ENCODE measurements at places on chromosomes 4 and X. TPM values are rescaled to one million over a fixed set of nuclear protein-coding genes. Genes with fewer than 3 reads are reported as not detected.

Gene KLB
- total RNA-seq = 0.80 TPM

Gene CC2D2A
- 37.0 TPM for total RNA-seq

Gene OPRPN
- total RNA-seq = not detected

Gene NAP1L2
- 3.3 TPM for total RNA-seq

Gene RAB41
- not detected for total RNA-seq

Gene FAT4
- 18.1 TPM for total RNA-seq

Gene PHKA1
- 4.0 TPM for total RNA-seq

Gene CCDC160
- 0.98 TPM for total RNA-seq

Gene UCHL1
- 6.9 TPM for total RNA-seq

Gene CENPVL2
- total RNA-seq = not detected

Gene LDOC1
- 21.6 TPM for total RNA-seq

Gene FDCSP
- total RNA-seq = not detected

Gene PDZD4
- total RNA-seq = 3.6 TPM

Gene SRPX
- total RNA-seq = 47.6 TPM

Gene HELT
- total RNA-seq = not detected

Gene ARR3
- not detected for total RNA-seq

Gene CENPVL1
- total RNA-seq = not detected

Gene ANOS1
- total RNA-seq = 24.3 TPM

Gene GSX2
- not detected for total RNA-seq

Gene BEX5
- 8.8 TPM for total RNA-seq

Gene VSIG4
- 13.7 TPM for total RNA-seq

Gene EGF
- 2.6 TPM for total RNA-seq

Gene HTN3
- total RNA-seq = not detected

Gene SASH3
- total RNA-seq = 51.7 TPM

Gene DNAAF6
- 3.3 TPM for total RNA-seq

Gene FGFBP1
- total RNA-seq = 19.7 TPM

All from lung (tissue), 17 donors.